ENCODE measurements at places on chromosomes 16 and 17.

GRCh38 chr17:46010597-46011186, 11.6 kb downstream of the STH start:
- no peak for DNase-seq

GRCh38 chr17:20783091-20783490, 203.6 kb downstream of the CDRT15L2 start:
- no peak for DNase-seq

GRCh38 chr17:7307686-7308624, 527 bp downstream of the EIF5A start:
- DNase-seq, result peak; percentile 68

DNA sequence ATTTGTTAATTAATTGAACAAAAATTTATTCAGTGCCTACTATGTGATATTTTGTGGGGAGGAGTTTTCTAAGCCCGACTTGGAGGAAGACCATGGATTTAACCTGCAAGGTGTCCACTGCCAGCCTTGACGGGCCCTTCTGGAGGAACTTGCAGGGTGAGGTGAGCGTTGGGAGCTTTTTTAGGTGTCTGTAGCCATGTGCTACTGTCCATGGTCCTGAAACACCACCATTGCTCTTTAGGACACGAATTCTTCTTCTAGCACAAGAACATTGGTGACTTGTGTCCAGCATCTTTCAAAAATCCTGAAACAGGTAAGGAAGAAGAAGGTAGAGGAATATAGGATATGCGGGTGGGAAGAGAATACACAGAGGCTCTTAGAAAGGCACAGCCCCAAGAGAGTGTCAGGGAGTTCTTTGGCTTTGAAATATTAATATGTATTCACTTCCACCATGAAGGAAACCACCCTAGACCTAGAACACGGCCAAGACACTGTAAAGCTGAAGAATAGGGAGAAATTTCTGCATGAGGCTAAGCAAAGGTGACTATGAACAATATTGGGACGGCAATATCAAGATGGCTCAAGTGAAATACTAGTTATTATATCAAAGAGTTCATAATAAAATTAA, 27.9 kb upstream of the OR4D1 start:
- DNase-seq, result peak; percentile 74

- DNase-seq, result no peak
Measured at GRCh38 chr16:57887711-57888110, 83.2 kb downstream of the CNGB1 start.

- no peak for DNase-seq
Measured at GRCh38 chr16:85236818-85237150, 124.5 kb upstream of the CIBAR2 start.

DNA sequence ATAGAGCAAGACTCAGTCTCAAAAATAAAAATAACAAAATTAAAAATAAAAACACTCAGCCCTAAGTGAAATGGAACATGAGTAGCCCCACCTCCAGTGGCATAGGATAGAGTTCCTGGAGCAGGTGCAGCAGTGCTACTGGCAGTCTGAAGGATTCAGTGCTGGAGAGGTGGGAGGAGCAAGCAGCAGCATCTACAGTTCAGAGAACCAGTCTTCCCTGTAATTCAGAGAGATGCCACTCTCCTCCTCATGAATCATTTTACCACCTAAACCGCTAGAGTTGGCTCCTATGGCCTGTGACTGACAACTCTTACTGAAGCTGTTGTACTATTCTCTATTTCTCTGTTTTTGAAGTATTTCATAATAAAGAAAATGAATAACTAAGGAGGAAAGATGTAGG, 56.0 kb upstream of the SMURF2 start:
- no peak for DNase-seq

DNA sequence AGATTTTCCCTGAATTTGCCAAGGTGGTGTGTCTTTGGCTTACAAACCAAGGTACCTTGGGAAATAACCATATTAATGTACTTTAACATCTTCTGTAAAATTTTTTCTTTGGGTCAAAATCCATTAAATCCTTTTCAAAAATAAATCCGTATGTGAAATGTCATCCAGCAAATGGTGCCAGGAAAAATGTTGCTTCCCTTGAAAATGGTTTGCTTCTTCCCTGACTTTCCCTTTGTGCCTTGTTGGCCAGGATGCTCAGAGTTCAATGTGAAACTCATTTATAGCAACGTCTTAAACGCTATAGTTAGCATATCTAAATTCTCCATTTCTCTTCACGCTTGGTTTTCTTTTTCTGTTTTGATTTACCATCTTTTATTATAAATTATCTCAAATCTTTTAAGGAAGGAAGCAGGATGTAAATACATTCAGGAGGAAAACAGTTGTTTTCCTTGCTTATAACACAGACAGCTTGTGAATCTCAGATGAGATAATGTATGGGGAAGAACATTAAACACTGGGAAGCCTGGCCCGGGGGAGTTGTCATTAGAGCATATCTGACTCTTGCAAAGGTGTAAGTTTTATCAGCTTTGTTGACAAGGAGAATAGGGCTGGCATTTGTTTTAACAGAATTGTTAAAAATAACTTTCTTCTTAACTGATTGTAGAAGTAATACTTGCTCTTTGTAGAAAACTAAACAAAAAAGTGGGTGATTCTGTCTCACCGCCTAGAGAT, 42.1 kb downstream of the GPRC5B start:
- no peak for DNase-seq

GRCh38 chr17:12642034-12642433, 23.7 kb upstream of the MYOCD start:
- DNase-seq, result no peak

DNA sequence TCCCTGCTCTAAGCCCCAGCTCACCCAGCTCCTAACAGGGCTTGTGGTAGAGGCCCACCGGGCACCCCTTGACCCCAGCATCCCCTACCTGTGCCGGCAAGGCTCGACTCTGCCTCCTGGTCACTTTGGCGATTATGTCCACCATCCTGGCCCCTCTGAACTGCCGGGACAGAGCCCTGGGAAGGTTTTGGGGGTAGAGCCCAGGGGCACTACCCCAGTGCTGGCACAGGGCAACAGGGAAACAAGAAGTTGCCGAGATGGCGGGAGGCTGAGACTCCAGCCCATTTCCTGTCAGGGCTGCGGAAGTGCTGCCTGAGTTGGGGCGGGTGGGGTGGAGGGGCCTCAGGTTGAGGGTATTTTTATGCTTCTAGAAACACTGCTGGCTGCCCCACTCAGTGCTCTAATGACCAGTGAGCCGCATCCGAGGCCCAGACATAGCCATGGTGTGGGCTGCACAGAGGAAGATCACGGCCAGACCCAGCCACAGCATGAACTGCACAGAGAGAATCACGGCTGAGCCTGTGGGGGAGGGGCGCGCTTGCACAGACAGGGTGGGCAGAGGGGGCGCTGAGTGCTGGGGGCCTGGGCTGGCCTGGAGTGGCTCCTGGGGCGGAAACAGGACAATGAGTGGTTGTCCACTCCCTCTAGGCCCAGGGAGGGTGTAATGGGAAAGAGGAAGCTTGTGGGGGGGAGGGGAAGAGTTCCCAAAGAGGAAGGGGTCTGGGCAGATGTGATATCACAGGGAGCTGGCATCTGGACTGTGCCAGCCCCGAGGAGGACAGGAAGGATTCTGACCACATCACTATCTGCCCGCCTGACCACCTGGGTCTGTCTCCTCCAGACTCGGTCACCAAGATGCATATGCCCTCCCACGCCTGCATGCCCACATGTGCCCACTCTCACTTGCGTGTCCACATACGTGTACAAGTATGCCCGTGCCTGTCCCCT, 22.3 kb downstream of the ARHGAP27 start:
- no peak for DNase-seq

DNA sequence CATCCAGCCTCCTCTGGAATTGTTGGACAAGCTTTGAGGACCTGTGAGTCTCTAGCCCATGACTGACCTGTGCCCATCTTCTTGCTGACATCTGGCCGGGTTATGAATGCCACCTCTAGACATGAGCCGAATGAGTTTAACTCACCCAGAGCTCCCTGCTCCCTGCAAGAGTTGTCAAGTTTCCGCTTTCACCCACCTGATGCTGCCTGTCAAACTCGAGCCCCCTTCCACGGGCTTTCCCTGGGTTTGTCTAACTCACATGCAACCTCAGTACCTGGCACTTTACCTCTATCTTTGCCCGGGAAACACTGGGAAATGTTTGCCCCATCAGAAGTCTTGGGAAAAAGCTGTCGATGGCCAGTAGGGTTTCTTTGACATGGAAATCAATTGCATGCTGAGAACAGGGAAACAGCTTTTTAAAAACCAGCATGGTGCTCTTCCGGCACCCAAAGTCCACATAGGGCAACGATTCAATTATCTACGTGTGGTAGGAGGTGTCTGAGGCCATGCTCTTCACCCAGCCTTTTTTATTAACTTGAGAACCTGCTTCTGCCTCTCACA, 33.8 kb upstream of the DNAH17 start:
- no peak for DNase-seq

DNA sequence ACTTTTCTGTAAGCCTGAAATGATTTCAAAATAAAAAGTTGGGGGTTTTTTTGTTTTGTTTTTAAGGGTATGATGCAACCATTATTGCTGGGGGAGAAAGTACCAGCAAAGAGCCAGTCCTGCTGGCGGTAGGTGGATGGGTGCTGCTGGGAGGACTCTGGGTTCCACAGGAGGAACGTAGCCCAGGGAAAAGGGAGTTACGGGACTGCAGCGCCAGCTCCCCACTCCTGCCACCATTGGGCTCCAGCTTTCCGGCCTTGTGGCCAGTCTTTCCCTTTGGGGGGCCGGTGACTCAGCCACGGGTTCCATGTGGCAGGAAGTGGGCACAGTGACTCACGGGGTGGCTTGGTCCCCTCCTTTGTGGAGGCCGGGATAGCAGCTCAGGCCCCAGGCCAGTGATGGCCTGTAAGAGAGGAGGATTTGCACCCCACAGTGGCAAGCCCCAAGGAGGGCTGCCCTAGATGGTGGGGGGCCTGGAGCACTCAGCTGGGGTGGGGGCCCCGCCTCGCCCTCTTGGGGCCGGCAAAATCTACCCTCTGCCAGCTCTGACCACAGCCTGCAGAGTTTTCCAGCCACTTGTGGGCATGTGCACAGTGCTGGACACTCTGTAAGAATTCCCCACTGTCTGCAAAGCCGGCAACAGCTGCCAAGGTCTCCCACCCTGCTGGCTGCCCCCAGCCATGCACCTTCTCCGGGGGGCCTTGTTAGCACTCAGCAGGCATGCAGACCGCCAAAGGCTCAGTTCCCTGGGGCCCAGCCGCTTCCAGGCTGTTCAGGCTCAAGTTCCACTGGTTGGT, 30.4 kb downstream of the SOCS3 start:
- peak; percentile 73 for DNase-seq

DNA sequence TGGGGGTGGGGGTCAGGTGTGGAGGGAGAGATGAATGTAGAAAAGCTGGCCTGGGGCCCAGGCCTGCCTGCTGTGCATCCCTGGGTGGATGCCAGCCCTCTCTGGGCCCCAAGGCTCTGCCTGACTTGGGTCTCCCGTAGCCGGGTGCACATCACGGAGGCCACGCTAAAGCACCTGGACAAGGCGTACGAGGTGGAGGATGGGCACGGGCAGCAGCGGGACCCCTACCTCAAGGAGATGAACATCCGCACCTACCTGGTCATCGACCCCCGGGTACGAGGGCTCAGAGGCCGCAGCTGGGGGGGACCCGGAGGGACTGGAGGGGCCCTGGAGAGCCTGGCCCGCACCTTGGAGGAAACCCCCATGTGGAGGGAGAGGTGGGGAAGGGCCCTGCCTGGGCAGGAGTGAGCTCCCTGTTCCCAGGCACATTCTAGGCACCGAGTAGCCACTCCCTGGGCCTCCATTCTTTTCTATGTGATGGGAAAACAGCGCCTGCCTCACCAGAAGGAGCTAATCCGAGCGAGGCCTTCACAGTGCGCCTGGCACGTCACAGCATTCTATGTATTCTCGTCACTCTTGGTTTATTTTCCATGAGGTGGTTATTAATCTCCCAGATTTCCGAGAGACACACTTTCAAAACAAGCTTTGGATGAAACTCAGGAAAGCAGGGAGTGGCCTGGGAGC, 34.7 kb downstream of the ADCY7 start:
- DNase-seq, result no peak

DNA sequence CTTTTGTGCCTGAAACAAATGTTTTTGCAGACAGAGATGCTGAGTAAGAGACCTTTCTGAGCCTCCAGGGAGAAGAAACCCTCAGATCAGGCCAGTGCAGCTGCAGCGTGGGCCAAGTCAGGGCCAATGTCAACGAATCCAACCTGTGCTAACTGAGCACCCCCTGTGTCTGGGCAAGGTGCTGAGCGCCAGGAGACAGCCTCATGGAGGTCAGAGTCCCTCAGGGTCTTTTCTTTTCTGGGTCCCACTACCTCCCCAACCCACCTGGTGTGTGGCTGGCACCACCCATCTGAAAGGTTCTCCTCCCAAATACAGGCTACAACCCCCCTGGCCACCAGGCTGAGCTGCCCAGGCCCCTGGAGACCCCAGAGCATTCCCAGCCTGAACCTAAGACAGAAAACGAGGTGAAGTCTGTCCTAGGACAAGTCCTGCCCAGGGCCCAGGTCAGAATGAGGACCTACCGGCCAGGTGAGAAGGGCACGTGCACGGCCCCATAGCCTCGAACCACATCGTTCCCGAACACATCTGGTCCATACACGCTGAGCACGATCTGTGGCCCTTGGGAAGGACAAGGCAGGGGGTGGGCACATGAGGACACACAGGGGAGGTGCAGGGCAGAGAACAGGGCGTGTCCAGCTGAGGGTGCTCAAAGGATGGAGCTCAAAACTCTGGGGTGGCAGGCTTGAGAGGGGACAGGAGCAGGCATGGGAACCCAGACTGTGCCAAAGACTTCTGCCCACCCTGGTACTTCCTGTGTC, 15.0 kb downstream of the B9D1 start:
- DNase-seq, result no peak

GRCh38 chr17:21538615-21539014, 153.7 kb upstream of the KCNJ18 start:
- no peak for DNase-seq

DNA sequence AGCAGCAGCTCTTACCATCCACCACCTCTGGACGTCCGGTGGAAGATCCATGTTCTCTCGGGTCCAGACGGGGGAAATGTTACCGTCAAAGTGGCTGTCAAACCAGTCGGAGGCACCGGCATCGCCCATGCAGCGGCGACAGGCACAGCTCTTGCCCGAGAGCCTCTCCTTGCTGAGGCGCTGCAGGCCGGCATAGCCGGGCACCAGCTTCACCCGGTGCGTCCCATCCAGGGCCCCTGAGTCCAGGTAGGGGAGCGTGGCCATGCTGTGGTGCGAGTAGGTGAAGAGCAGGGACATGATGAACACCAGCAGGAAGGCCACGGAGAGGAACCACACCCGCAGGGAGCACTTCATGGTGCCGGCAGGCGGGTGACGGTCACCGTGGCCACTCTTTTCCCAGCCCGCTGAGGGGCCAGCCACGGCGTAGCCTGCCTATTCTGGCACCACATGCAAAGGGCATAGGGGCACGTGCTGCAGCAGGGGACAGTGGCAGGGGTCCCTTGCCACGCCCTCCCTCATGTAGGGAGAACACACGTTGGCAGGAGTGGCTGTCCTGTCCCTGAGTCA, 40.6 kb downstream of the ST3GAL2 start:
- no peak for DNase-seq

DNA sequence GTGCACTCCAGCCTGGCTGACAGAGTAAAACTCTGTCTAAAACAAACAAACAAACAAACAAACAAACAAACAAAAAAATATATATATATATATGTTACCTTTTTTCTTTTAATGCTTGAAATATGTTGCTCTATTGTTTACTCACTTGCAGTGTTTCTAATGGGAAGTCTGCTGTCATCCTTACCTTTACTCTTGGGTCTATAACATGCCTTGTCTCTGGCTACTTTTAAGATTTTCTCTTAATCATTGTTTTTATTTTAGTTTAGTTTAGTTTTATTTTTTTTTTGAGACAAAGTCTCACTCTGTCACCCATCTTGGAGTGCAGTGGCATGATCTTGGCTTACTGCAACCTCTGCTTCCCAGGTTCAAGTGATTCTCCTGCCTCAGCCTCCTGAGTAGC, 16.1 kb upstream of the TNRC6A start:
- DNase-seq, result no peak

GRCh38 chr16:1381612-1382406, 30.1 kb downstream of the GNPTG start:
- DNase-seq, result peak; percentile 8

All from adipocyte (in vitro differentiated cells).